Fibroblast of skin of scalp (primary cell): ENCODE measurements at places on chromosomes 16 and 17.

GRCh38 chr16:17369421-17370222 is 101.1 kb downstream of the XYLT1 start:
- DNase-seq = no peak

GRCh38 chr17:6452471-6453266 is 8.4 kb downstream of the PIMREG start:
- no peak for DNase-seq

- no peak for DNase-seq
Measured at GRCh38 chr17:35214192-35214591, 20.0 kb upstream of the SLC35G3 start.

DNA sequence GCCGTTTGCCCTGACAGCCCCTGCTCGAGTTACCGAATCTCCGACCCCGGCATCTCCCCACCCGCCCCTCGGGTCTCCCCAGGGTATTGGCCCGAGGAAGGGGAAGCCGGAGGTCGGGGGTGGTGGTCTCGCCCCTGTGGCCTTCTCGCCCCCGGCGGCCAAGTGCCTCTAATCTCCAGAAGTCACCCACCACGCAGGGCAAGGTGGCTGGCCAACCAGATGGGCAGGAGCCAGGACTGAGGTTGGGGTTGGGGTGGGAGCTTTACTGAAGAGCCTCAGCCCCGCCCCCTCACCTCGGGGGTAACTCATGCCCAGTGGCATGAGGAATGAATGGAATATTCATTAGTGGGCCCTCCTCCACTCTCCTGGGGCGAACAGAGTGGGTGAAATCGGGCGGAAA is 637 bp downstream of the DHRS11 start:
- no peak for DNase-seq

DNA sequence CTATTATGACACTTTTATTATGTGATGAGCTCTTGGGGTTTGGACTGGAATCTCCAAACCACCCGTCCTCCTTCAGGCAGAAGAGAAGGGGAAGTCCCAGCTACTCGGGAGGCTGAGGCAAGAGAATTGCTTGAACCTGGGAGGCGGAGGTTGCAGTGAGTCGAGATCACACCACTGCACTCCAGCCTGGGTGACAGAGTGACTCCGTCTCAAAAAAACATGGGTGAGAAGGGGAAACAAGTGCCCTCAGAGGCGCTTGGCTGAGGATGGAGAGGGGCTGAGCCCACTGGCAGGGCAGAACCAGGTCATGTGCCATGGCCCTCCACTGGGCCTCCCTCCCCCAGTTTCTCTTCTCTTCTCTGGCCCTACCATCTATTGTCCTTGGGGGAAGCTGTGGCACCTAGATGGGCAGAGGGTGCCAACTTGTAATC is 120.9 kb upstream of the SMURF2 start:
- DNase-seq = no peak

DNA sequence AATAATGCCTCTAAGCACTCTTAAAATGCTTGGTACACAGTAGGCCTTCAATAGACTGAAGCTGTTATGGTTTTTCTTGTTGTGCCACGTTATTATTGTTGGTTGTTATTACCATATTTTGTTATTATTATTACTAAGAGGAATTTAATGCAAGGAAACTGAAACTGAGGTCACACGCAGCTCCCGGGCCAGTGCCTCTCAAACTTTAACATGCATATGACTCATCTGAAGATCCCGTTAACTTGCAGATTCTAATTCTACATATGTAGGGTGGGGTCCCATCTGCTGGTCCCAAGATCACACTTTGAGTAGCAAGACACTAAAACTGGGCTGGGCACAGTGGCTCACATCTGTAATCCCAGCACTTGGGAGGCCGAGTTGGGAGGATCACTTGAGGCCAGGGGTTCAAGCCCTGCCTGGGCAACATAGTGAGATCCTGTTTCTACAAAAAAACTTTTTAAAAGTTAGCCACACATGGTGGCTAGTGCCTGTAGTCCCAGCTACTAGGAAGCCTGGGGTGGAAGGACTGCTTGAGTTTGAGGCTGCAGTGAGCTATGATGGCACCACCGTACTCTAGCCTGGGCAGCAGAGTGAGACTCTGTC is 888 bp downstream of the ACSM5 start:
- no peak for DNase-seq

GRCh38 chr17:32769846-32770245 is 107.1 kb downstream of the MYO1D start:
- no peak for DNase-seq

GRCh38 chr17:14019186-14019956 is 49.9 kb upstream of the COX10 start:
- peak; percentile 39 for DNase-seq

DNA sequence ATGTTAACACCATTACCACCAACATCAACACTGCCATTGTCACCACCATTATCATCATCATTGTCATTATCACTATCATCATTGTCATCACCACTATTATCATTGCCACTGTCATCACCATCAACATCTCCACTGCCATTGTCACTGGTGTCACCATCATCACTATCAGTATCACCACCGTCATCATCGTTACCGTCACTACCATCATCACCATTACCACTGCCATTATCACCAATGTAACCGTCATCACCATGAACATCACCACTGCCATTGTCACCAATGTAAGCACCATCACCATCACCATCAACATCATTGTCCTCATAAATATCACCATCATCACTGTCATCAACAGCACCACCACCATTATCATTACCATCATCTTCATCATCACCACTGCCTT is 633.2 kb upstream of the EEF2KMT start:
- no peak for DNase-seq

GRCh38 chr17:45277216-45277849 is 15.4 kb upstream of the SPATA32 start:
- peak; percentile 89 for DNase-seq

DNA sequence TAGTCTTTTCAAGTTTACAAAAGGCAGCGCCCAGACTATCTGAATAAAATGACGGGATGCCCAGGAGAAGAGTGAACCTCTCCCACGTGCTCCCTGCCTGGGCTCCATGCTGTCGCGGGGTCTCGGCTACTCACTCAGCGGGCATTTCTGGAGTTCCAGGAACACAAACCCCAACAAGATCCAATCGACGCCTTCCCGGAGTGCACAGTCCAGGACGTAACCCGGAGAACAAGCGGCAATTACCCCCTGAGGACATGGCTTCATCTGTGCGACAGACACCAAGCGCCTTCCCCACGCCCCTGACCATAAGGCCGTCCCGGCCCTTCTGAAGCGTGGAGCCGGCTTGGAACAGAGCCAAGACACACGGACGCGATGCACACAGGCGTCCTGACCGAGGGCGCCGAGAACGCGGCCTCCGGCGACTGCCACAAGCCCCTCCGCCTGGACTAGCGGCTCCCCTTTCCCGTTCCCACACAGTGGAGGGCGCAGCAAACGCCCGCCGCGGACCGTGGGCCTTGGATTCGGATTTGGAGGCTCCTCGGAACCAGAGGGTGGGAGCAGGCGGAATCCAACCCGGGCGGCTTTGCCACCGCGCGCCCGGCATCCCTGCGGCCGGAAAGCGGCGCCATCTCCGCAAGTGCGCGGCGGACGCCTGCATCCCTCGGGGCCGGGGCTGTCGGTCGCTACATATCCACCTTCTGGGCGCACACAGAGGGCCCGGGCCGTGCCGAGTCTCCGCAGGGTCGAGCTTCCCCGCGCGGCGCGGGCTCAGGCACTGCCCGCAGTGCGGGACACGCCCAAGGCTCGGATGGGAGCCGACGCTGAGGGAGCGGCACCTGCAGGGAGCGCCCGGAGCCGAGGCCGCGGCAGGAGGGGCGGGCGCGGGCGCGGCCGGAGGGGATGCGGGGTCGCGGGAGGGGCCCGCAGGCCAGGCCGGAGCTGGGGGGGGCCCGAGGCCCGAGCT is 725 bp downstream of the ABCA3 start:
- DNase-seq = peak; percentile 6

DNA sequence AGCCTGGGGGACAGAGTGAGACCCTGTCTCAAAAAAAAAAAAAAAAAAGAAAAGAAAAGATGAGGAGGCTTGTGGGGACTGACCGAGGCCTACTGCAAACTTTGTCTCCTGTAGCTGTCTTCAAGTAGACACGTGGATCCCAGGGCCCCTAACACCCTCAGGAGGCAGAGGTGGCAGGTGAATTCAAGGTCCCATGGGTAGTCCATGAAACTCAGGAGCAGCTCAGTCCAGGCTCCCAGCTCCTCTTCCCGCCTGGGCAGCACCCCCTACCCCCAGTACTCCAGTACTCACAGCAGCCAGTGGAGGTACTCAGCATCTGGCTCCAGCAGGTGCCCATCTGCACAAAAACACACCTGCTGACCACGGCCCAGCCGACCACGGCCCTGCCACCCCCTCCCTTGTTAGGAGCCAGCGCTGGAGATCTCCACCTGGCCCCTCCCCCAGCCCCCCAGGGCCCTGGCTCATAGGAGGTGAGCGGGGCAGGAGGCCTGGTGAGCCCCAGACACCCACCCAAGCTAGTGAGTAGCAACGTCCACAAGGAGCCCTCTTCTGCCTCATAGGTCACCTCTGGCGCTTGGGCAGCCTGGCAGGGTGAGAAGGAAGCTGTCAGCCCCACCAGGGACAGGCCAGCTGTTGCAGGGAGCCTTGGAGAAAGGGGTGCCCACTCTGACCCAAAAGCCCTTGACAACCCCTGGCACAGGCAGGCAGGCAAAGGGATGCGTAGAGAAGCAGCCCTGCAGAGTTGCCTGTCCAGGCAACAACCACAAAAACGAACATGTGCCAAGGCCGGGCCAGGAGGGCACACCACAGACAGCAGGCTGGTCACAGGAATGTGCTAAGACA is 3.8 kb downstream of the MRPL38 start:
- no peak for DNase-seq

GRCh38 chr17:37481001-37481665 is 8.6 kb upstream of the DUSP14 start:
- DNase-seq = no peak

DNA sequence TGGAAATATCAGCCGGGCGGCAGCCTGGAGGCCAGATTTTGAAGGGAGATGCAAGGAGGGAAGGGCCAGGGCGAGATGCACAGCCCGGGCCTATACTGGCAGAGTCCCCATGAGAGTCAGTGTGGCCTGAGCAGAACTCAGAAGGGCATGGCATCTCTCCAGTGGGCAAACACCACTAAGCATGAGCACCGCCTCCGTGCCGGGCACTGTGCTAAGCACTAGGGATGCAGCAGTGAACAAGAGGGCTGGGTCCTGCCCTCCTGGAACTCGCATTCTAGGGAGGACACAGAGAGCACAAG is 33.5 kb downstream of the TK2 start:
- DNase-seq = no peak

DNA sequence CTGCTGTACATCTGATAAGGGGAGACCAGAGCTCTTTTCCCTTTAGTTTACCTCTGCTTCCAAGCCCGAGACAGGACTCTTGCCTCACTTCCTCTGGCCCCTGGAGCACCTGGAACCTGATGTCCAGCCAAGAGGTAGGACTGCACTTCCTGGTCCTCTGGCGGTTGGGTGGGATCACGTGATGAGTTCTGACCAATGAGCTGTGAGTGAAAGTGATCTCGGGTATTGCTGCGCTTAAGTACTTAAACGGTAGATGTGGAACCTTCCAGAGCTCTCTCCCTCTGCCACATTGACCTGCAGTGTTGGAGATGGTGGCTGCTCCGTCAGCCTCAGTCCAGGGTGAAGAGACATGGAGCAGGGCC is 67.0 kb downstream of the SMPD3 start:
- DNase-seq = no peak

DNA sequence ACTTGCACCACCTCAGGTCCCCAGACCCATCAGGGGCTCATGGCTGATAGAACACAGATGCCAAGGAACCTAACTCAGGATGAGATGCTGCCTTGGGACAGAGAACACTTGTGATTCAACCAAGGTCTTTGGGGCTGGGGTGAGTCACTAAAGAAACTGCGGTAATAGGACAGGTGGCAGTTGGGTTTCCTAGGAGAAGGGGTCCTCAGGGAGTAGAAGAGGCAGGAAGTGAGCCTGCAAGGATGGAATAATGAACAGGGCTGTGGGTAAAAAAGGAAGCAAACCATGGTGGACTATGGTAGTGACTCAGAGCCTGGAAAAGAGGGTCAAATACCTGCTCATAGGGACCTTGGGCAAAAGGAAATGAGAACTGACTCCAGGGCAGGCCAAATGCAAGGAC is 6.5 kb upstream of the PNPO start:
- peak; percentile 22 for DNase-seq

DNA sequence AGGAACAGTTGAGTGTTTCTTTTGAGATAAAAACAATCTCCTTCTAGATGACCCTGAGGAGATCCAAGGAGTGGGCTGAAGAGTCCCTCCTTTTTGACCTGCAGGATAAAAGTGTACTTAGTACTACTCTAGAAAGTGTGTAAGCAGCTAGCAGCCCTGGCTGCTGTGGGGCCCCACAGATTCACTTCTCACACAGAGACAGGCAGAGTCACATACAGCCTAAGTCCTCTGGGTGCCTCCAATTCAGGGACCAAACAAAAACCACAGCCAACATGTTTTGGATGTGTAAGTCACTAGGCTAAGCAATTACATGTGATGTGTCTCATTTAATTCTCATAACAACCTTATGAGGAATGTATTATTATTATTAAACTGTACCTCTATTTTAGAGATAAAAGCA is 97.1 kb downstream of the TMEM100 start:
- DNase-seq = no peak

GRCh38 chr16:30378236-30379157 is 3.9 kb downstream of the SEPTIN1 start:
- DNase-seq = peak; percentile 99

DNA sequence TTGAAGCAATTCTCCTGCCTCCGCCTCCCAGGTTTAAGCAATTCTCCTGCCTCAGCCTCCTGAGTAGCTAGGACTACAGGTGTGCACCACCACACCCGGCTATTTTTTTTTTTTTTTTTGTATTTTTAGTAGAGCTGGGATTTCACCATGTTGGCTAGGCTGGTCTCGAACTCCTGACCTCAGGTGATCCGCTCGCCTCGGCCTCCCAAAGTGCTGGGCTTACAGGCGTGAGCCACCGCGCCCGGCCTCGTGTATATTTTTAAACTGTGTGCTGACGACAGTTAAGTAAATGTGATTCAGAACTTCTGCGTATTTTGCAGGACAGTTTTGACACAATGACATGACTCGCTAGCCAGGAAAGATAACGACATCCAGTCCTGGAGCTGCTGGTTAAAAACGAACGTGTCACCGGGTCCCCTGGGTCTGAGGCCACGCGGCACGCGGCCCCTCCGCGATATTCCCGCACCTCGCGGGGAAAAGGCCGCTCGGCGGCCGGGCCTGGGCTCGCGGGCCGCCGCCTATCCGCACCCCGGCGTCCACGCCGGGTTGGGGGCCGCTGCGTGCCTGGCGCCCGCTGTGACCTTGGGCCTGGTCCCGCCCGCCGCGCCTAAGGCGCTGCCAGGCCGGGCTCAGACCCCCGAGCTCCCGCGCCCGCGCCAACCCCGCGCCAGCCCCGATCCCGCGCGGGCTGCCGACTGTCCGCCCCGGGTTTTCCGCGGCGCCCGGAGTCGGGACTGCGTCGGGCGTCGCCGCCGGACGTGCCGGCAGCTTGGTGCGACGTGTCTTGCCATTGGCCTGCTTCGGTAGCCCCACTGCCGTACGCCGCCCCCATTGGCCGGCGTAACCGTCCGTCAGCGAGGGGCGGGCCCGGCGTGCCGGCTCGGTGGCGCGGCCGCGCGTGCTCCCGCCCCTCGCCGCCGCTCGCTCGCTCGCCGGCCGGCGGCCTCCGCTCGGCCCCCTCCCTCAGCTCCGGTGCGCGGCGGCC is at the start of gene FOXK2:
Gene FOXK2 (plus strand): TSS at position 907 of the 985 bp plus-strand sequence. CDS start 157 bp downstream, outside the sequence.
- peak; percentile 97 for DNase-seq
